Spinal cord (tissue), 10 donors: ENCODE measurements at places on chromosomes 2 and 18.

DNA sequence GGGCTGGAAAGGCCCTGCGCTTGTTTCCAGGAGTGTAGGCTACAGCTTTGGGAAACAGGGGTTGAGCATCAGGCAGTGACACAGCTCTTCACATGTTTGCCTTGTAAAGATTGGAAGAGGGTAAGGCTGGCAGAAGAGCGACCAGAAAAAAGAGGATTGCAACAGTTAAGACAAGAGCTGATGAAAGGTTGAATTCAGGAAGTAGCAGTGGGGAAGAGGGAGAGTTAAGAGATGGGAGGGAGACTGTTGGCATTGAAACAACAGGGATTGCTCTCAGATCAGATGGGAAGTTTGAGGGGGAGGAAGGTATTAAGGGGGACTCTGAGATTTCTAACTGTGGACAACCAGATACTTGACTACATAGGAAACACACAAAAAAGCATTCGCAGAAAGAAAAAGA, 96.9 kb downstream of the CTAGE1 start:
- DNase-seq = no peak

DNA sequence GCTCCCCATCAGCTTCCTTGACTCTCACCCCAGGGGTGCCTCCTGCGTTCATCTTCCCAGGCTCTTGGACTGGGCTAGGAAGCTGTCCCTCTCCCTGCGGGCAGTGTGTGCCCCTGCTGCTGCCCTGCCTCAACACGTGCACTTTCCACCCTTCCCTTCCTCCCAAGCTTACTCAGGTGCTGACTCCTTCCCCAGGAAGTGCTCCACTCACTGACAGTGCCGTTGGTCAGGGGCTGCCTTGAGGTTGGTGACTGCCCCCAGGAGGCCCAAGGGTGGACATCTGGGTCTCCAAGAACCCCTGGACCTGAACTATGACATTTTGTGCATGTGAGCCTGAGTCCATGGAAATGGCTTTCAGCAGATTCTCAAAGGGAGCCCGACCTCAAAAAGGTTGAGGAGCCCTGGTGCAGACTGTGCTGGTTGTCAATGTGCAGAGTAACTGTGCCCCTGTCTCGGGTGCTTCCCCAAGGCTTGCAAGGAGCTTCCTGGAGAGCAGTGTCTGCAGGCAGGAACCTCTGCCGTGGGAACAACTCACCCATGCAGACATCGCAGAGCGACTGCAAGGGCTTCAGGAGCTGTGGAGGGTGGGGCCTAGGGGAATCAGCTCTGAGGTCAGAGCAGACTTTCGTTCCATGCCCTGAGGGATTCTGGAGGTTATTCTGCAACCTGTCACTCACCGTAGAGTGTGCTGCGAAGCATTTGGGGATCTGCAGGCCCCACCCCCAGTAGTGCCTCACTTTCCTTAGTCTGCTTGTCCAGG, 116.5 kb upstream of the MCFD2 start:
- DNase-seq = no peak

GRCh38 chr2:163943403-163944346, 207.9 kb upstream of the FIGN start:
- no peak for DNase-seq

DNA sequence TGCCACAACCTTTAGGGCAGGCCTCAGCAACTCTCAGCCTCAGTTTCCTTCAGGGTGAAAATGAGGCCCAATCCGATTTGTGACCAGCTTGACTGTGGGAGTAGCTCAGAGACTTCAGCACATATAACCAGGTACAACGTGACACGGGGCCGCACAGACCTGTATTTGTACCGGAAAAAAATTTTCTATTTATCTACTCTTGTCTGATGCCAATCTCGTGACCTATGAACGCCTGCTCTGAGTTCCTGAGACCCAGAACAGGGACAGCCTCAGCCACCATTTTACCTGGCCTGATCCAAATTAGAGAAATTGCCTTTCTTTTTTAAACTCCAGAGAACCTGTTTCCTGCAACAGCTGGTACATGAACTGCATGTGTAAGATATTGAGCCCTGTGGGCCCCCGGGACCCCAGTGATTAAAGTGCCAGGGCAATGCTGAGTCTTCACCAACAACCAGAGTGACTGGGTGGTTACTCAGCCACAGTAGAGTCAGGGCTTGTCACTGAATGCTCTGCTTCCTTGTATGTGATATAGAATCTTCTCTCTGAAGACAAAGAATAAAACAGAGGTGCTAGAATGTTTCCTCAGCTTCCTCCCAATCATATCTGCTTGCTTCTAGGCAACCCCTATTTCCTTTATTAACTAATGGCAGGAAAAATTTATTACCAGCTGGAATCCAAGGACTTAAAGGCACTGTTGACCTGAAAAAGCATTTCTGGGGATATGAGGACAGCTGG, 47.8 kb upstream of the FZD7 start:
- no peak for DNase-seq

GRCh38 chr2:72757177-72757775, 68.6 kb downstream of the EXOC6B start:
- DNase-seq = no peak

DNA sequence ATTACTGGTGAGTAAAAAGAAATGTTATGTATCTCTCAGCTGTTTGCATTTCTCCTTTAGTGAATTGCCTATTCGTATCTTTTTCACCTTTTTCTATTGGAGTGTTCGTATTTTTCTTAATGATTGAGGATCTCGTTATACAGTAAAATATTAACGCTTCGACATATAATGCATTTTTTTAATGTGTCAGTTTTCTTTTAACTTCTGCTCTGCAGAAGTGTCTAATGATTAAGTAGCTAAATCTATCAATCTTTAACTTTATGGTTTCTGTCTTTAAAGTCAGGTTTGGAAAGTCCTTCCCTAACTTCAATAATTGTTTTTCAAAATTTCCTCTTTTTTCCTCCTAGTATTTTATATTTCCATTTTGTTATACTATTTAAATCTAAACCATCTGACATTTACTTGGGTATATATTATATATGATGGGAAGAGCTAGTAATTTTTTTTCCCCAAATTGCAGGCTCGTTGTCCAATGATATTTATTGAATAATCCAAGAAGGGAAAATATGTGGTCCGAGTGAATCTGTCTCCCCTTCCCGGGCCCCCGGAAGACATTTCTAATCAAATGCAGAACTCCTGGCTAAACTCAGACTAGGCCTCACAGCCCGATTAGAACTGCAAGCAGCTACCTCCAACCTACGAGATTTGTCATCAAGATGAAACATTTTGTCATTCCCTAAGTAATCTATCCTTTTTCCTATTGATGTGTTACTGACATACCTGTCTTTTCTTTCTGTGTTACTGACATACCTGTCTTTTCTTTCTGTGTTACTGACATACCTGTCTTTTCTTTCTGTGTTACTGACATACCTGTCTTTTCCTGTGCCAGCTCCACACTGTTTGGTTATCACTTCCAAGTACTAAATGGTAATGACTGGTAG, 17.2 kb downstream of the PCBP1 start:
- no peak for DNase-seq

- DNase-seq = no peak
These were observed 55.3 kb upstream of the SULT1C3 start for GRCh38 chr2:108184419-108184818.

DNA sequence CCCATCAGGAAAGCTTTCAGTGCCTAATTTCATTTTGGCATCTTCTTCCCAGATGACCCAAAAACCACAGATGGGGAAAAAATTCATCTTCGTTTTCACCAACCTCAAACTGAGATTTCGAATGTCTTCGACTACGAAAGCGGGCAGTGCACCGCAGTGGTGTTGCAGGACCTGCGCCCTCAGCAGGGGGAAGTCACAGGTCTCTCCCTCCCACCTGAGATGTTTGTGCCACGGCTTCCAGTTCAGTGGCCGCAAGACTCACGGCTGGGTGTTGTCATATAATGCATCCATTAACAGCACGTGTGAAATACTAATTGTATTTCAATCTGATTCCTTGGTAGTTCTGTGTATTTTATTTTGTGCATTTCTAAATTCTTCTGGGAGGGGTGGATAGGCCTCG, 66.2 kb upstream of the SALL3 start:
- DNase-seq = no peak

- DNase-seq = no peak
These were observed 95.4 kb upstream of the OTOS start for GRCh38 chr2:240235811-240236210.
